ENCODE measurements at places on chromosomes 2 and 18. TPM values are rescaled to one million over a fixed set of nuclear protein-coding genes. Genes with fewer than 3 reads are reported as not detected.

DNA sequence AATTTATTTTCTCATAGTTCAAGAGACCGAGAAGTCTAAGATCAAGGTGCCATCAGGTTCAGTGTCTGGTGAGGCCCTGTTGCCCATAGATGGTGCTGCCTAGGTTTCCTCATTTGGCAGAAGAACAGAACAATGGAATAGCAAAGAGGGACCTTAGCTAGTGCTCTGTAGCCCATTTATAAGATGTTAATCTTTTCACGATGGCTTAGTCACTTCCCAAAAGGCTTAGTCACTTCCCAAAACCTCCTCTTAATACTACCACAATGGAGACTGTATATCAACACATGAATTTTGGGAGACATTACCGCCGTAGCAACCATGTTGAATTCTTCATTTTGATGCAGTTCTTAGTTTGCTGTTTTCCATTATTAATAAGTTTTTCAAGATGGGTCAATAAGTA, 246.3 kb upstream of the NRP2 start:
- no peak for DNase-seq

- DNase-seq = no peak
Measured at GRCh38 chr2:164797627-164798026, 44.0 kb downstream of the COBLL1 start.

GRCh38 chr18:80210312-80211083, 36.8 kb downstream of the PARD6G start:
- DNase-seq = no peak

DNA sequence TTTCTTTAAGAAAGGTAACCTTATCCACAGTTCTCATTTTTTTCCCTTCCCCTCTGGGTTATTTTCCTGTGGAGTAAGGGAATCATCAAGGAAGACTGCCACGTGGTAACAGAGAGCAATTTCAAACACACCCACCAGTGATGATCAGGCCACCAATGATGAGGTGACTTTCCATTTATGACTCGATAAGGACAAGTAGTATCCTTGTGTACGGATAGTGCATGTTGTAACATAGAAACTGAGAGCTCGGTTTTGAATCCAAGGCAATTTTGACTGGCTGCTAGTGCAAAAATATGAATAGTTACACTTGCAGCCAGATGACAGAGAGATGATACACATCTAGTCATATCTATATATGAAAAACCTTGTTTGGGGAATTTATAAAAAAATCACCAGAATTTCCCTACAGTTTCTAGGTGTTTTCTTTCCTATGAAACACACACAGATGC, 143.6 kb upstream of the TCF4 start:
- no peak for DNase-seq

- no peak for DNase-seq
Measured at GRCh38 chr2:240468303-240469238, 33.1 kb downstream of the GPC1 start.

DNA sequence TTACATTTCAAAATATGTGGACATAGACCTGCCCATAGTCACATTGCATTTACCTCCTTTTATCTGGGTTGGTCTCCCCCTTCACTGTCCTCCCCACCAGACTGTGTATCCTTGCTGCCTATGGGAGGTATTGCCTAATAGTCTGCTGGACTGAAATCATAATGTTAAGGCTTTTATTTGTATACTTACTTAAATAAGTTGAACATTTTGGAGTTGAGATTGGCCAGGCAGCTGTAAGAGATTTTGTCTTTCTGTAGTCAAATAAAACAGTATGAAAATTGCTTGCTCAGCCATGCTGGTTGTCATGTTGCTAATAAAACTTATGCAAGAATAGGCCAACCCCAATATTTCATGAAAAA, 280.9 kb downstream of the PTPRM start:
- DNase-seq = no peak

- DNase-seq = no peak
Measured at GRCh38 chr2:127674241-127675209, 805 bp downstream of the LIMS2 start.

DNA sequence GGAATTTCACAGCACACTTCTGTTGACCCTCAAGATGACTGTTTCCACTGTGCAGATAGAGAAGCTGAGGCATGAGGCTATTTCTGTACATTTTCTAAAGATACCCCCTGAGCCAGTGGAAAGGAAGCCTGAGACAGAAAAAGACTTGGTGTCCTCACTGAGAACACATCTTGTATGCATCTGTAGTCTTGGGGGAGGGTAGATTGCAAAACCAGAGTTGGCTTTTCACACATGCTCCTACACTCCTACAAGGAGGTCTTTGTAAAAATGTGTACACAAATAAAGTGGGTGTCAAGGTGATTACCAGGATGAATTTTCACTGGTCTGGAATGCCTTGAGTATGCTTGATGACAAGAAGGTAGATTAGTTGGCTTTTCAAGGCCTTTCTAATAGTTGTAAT, 98.0 kb downstream of the KCTD18 start:
- DNase-seq = no peak

GRCh38 chr2:86661333-86661732, 37.7 kb upstream of the RNF103 start:
- DNase-seq = no peak

DNA sequence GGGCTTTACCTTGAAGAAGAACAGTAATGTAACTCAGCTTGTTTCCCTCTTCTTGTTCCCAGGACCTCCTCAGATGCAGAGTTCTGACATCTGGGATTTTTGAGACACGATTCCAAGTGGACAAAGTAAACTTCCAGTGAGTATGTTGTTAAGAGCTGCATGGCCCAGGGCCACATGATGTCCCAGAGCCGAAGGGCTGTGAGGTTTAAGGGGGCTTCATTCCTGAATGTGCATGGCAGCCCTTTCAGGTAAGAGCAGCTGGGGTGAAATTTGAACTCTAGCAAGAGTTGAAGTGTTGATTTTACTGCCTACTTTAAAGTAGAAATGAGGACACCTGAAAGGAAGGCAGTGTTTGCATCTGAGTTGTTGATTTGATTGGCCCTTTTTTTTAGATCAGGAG, 13.3 kb downstream of the CHMP1B start:
- DNase-seq = no peak

DNA sequence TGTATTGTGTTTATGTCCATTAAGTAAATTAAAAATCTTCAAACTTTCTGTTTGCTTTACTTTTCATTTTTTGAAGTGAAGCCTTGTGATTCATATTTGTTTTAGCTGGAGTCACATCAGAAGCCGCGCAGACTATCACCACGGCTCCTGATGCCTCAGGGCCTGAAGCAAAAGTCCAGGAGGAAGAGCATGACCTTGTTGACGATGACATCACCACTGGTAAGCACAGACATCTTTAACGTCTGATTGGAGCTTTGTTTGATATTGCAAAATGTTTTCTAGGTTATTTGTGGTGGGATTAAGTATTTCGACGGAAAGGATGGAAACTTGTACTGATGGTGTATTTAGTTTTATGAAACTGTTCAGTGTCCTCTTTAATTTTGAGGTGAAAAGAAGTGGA, 164.8 kb downstream of the WDR7 start:
- no peak for DNase-seq

GRCh38 chr2:27070653-27071276, 689 bp downstream of the OST4 start:
- no peak for DNase-seq

GRCh38 chr2:72117029-72117428, 30.6 kb downstream of the CYP26B1 start:
- no peak for DNase-seq

DNA sequence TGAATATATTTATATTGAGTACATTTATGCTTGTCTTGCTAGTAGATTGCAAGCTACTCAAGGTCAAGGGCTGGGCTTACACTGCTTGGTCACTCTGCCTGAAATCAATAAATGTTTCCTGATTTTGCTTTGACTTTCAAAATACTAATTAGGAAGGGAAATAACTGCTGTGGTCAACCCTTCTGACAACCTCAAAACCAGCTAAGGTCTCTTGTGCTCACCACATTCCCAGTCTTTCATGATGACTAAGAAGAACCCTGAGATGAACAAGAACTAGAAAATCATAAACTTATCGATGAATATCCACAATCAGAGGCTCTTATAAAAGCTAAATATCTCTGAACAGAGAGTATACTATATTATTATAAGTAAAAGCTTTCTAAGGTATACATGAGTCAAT, 33.3 kb downstream of the ABCB11 start:
- DNase-seq = no peak

DNA sequence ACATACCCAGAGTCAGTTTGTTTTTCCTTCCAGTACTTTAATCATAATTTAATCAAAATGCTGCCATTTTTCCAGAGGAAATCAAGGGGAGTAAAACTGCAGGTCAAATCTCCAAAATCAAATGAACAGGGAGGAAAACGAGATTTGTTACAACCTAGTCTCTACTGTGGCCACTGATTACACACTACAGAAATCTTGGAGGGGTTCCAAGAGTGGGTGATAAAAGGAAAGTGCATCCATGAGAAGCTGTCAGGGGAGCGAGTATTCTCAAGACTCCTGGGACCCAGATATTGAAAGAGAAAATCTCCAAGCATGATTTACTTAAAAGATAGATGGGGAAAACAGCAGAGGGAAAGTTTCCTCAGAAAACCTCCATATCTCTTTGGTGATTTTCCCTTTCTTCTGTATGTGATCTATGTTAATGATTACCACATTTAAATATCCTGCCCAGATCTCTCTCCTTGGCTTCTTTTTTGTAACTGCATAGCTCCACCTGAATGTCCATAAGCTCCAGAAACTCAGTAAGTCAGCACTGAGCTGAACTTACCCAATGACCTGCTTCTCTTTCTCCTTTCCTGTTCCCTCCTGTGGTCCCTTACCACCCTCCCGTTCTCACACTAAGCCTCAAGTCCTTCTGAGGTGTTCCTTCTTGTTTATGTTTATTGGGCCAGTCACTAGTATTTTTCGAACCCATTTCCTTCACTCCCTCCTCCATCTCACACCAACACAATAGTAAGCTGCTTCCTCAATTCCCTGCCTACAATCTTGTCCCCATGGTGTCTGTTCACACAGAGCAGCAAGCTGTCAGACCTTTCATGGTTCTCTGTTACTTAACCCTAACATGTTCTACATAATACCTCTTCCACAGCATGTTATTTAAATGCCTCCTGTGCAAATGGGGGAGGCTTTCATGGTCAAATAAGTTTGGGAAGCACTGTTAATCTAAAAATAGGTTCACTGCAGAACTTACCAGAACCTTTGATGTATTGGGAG, 73.9 kb upstream of the TWSG1 start:
- DNase-seq = no peak

- DNase-seq = no peak
Measured at GRCh38 chr2:143684551-143685320, 555.5 kb downstream of the ARHGAP15 start.

DNA sequence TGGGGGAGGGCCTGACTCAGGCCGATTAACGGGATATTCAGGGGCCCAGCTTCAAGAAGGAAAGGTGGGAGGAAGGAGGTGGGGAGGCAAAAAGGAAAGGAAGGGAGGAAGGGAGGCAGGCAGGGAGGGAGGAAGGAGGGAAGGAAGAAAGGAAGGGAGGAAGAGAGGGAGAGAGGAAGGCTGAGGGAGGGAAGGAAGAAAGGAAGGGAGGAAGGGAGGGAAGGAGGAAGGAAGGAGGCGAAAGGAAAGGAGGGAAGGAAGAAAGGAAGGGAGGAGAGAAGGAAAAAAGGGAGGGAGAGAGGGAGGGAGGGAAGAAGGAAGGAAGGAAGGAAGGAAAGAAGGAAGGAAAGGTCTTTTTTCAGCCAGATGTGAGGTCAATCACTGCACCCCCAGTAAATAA, 85.3 kb downstream of the C1QL2 start:
- DNase-seq = no peak

- DNase-seq = no peak
Measured at GRCh38 chr2:18903750-18904149, 314.4 kb upstream of the NT5C1B start.

DNA sequence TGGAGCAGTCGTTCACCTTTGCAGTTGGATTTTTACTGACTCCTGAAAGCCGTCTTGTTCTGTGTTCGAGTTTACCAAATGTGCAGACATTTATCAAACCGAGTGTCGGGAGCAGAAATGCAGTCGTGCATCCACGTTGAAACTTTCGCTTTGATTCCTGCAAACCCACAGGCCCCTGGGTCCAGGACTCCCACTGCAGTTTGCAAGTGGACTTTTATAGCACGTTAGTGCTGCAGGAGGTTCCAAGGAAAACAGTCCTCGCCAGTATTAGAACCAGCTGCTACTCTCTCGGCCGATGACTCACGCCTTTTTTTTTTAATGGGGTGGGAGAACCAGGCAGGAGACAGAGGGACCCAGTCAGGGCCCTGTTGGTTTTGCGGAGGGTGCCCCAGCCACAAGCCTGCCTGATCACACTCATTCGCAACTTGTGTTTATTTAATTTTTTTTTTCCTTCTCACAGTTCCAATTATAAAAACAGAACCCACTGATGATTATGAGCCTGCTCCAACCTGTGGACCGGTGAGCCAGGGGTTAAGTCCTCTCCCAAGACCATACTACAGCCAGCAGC, 90.1 kb downstream of the NFATC1 start:
- DNase-seq = no peak

DNA sequence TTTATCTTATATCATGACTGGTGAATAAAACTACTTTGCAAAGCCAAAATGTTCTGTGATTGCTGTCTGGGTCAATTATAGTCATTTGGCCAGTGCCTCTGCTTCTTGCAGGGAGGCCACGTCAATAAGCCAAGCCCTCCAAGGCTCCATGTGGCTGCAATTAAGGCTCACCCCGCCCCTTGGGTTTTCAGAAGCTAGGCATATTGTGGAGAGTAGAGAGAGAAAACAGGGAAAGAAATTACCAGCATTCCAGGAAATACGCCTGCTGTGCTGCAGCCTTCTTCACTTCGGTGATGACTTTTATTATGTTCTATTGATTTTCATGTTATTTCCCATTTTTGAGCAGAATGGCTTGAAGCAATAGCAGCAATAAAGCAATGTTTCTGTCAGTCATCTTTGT, 319.7 kb downstream of the SOX11 start:
- DNase-seq = no peak

DNA sequence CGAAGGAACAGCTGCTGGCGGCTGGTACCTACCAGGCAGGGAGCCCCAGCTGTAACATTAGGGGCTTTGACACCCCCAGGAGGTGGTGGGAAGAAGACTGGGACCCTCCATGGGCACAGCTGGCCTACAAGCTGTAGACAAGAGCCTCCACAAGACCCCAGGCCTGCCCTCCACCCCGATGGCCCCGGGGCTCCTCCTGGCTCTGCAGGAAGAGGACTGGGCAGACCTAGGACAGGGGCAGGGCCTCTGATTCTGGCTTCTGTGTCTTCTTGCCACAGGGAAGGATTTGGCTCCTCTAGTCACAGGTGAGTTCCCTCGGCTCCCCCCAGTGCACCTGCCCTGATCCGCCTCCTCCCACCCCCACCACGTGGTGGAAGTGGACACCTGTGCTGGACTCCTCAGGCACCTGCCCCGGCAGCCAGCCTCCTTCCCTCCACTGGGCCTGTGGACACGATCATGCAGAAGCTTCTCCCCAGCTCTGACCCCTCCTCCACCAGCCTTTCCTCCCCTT, 53.4 kb upstream of the ODC1 start:
- no peak for DNase-seq

Gene POTEC
- total RNA-seq = not detected

Gene PTPRN
- total RNA-seq = not detected

Gene HOXD13
- not detected for total RNA-seq

Gene EVX2
- not detected for total RNA-seq

All from activated T-cell treated with anti-CD3 and anti-CD28 coated beads, Interleukin-2, amount 50 U/mL, for 4 hours (primary cell).